ENCODE measurements at places on chromosomes 13 and 19. TPM values are rescaled to one million over a fixed set of nuclear protein-coding genes. Genes with fewer than 3 reads are reported as not detected.

FCGBP gene
- total RNA-seq = 28.2 TPM

ZNF99 gene
- 0.33 TPM for total RNA-seq

TPRX1 gene
- total RNA-seq = not detected

- no peak overlapping the region for H3K4me3 ChIP-seq
- H3K27ac ChIP-seq = no peak overlapping the region
Measured at GRCh38 chr19:8612807-8613171, 2.3 kb upstream of the ADAMTS10 start.

GRCh38 chr13:57734306-57734705 is 102.8 kb downstream of the PCDH17 start:
- no peak for DNase-seq
- no peaks in the 10 kb centered on the region for H3K36me3 ChIP-seq
- H3K4me3 ChIP-seq = no peak overlapping the region
- H3K27me3 ChIP-seq = no peaks in the 10 kb centered on the region
- no peak overlapping the region for H3K27ac ChIP-seq
- H3K4me1 ChIP-seq = no peaks in the 10 kb centered on the region

DNA sequence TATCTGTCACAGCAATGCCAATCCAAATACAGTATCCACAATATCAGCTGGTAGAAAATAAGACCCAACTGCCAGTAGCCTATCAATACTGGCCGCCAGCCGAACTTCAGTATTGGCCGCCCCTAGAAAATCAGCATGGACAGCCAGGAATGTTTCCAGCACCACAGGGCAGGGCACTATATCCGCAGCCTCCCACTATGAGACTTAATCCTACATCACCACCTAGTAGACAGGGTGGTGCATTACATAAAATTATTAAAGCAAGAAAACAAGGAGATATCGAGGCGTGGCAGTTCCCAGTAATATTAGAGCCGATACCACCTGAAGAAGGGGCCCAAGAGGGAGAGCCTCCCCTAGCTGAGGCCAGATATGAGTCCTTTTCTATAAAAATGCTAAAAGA is 111.3 kb downstream of the ZNF486 start:
- DNase-seq = no peak
- no peak overlapping the region for H3K4me3 ChIP-seq
- H3K36me3 ChIP-seq = no peaks in the 10 kb centered on the region
- H3K27me3 ChIP-seq = no peaks in the 10 kb centered on the region
- no peak overlapping the region for H3K27ac ChIP-seq
- H3K4me1 ChIP-seq = no peaks in the 10 kb centered on the region

KLHL1 gene
- not detected for total RNA-seq

DNA sequence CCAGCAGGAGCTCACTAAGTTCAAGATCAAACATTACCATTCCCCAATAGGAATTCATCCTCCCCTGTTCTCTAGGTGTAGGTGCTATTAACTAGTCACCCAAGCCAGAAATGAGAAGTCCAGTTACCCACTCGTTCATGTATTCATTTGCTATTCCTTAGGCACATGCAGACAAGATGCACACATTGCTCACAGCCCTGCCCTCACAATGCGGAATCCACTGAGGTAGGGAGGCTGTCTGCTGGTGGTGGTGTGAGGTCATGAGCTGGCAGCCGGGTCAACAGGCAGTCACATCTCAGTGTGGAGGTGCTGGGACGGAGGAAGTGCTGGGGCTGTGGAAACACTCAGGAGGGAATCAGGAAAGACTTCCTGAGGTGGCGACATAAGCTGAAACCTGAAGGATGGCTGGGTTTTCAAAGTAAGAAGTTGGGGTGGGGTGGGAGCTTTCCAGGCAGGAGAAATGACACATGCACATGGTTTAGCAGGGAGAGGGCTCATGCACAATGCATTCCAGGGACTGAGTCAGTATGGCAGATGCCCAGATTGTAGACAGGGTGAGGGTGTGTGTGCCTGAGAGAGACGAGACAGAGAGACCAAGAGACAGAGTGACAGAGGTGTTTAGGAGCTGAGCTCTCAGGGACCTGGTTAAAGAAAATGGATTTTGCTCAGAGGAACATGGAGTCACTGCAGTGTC is 117.6 kb downstream of the USP12 start:
- DNase-seq = no peak
- H3K4me1 ChIP-seq = no peaks in the 10 kb centered on the region
- no peaks in the 10 kb centered on the region for H3K36me3 ChIP-seq
- H3K27me3 ChIP-seq = no peaks in the 10 kb centered on the region
- no peak overlapping the region for H3K4me3 ChIP-seq

KPNA3 gene
- total RNA-seq = 25.8 TPM

ACTMAP gene
- 2.9 TPM for total RNA-seq

USP12 gene
- 21.0 TPM for total RNA-seq

PTPRS gene
- total RNA-seq = 603 TPM

LRG1 gene
- 14.7 TPM for total RNA-seq

Data from breast epithelium (tissue), 4 donors.